ENCODE measurements at places on chromosomes 7 and 10. TPM values are rescaled to one million over a fixed set of nuclear protein-coding genes. Genes with fewer than 3 reads are reported as not detected.

The MINDY4 gene
- 11.0 TPM for total RNA-seq

The CHN2 gene
- total RNA-seq: 0.32 TPM

The AS3MT gene
- total RNA-seq: 5.2 TPM

The CRTAC1 gene
- total RNA-seq: not detected

The GSTK1 gene
- 69.1 TPM for total RNA-seq

The CNPY1 gene
- not detected for total RNA-seq

The PNLIP gene
- total RNA-seq: not detected

The SUN3 gene
- total RNA-seq: not detected

The SFRP5 gene
- not detected for total RNA-seq

The PDGFA gene
- 43.2 TPM for total RNA-seq

The GPR22 gene
- not detected for total RNA-seq

The GSTO1 gene
- 156 TPM for total RNA-seq

The SBDS gene
- 108 TPM for total RNA-seq

- DNase-seq: peak; percentile 28
These were observed 60.4 kb upstream of the KCNIP2 start for GRCh38 chr10:101903827-101904550.

GRCh38 chr7:28192786-28193585 is 12.4 kb upstream of the JAZF1 start:
- no peak for DNase-seq

- no peak for DNase-seq
These were observed 258.7 kb upstream of the SLC26A5 start for GRCh38 chr7:103704701-103705100.

DNA sequence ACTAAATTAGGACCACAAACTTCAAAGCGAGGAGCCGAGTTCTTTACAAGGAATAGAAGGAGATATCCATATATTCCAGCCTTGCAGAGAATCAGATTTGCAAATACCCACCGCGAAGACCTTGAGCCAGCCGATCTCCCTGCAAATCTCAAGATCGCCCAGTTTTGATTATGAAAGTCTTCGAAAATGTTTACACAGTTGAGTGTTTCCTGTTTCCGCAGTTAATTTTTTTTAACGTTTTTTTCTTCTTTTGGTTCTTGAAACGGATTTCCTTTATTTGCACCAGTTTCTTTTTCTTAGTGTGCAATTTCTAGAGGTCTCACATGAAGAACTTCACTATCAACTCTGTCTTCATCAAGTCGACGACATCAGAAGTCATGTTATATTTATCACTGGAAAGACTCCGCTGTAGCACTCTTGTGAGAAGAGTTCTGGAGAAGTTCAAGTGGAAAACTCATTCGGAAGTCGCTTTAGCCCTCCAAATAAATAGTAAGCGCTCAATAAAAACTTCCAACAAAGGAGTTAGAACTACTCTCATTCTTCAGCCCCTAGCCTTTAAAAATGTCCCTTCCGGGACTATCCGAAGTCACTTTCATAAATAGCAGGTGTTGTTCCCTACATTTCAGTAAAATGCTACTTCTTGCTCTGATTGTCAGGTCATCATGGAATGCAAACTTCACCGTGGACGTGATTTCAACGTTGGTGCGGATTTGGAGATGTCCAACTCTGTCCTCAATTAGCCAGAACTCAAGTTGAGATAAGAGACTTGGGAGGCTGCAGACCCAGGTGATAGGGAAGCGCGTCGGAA is 11.9 kb upstream of the SPAG6 start:
- no peak for DNase-seq

DNA sequence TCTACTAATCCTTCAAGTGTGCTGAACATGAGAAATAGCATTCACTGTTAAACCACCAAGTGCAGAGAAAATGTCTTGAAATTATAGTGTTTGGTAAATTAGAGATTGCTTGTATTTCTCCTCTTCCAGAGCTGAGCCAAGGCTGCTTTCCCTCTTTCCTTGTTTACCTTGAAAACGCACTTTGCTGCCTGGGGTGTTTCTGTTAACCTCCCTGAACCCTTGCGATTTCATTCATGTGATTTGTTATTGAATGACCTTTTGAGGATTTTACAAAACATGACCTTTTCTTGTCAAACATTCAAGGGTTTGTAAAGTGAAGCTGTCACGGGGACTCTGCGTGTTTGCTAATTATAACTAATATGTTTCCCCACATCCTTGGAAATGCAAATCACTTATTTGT is 169.4 kb downstream of the LRMDA start:
- no peak for DNase-seq

GRCh38 chr7:157433628-157434027 is 96.8 kb downstream of the DNAJB6 start:
- no peak for DNase-seq

DNA sequence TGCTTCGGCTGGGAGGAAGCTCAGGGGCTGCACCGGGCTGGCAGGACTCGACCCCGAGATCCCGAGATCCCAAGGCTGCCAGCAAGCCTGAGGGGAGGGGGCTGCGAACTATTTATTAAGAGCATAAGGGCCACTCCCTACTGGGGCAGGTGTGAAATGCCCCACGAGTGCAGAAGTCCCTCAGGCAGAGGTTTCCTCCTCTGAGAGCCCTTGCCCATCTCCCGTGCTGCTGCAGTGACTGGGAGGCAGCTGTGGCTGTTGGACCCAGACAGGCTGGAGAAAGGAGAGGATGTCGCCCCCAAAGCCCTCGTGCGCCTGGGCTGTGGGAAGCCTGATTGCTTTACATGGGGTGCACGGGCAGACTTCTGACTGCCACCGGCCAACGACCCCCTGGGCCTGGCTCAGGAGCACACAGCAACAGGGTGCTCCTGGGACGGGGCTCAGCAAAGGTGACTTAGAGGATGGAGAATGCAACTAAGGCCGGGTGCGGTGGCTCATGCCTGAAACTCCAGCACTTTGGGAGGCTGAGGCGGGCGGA is 39.8 kb downstream of the RGS10 start:
- no peak for DNase-seq

- no peak for DNase-seq
These were observed 45.9 kb upstream of the DRGX start for GRCh38 chr10:49441488-49442476.

DNA sequence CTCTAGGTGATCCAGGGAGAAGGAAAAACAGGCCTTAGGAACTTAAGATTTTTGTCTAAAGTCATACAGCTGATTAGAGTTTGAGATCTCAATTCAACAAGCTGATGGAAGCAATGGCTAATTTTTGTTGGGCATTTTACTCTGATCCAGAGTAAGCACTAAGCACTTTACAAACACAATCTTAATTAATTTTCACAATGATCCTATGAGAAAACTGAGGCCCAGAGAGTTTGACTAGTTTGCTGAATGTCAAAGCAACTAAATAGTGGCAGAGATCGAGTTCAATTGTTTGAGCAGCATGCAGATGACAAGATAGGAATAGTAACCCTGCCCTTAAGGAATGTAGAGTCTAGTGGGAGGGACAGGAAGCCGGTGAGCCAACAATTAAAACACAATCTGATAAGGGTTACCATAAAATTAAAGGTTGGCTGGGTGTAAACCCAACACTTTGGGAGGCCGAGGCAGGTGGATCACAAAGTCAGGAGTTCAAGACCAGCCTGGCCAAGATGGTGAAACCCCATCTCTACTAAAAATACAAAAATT is 13.5 kb upstream of the RPEL1 start:
- no peak for DNase-seq

GRCh38 chr7:69873512-69873911 is 275.2 kb downstream of the AUTS2 start:
- DNase-seq: no peak

GRCh38 chr7:114784746-114785145 is 137.1 kb upstream of the MDFIC start:
- no peak for DNase-seq

- DNase-seq: no peak
These were observed 1.5 kb downstream of the ARHGAP21 start for GRCh38 chr10:24722131-24722675.

- no peak for DNase-seq
These were observed 24.3 kb upstream of the EMX2 start for GRCh38 chr10:117518246-117518645.

- peak; percentile 62 for DNase-seq
These were observed 1.4 kb downstream of the CCNJ start for GRCh38 chr10:96044736-96045135.

DNA sequence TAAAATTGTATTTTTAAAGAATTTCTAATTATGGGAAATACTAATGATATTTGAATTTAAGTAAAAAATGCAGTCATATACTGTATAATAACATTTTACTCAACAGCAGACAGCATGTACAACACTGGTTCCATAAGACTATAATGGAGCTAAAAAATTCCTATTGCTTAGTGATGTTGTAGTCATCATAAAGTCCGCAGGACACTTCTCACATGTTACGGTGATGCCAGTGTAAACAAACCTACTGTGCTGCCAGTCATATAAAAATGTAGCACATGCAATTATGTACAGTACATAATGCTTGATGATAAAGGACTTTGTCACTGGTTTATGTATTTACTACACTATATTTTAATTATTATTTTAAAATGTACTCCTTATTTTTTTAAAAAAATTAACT is 629.3 kb downstream of the IPMK start:
- DNase-seq: no peak

DNA sequence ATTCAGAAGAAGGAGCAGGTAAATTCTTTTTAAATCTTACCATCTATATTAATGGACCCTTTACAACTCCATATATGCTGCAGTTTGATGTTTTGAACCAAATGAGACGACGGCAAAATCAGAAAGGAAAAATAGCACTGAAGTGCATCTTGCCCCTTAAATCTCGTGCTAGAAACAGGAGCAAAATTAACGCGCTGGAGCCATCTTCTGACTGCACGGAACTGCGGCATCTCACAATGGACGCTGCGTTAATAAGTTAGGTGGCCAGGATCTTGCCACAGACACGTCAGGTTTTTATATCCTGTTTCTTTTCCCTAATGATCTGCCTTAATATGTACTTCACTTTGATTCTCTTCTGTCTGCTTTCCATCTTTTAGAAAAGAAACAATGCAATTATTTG is 354.5 kb downstream of the TFEC start:
- DNase-seq: peak; percentile 60

GRCh38 chr10:118407777-118408176 is 65.7 kb upstream of the FAM204A start:
- DNase-seq: no peak

GRCh38 chr7:133509822-133510221 is 256.9 kb downstream of the EXOC4 start:
- no peak for DNase-seq

DNA sequence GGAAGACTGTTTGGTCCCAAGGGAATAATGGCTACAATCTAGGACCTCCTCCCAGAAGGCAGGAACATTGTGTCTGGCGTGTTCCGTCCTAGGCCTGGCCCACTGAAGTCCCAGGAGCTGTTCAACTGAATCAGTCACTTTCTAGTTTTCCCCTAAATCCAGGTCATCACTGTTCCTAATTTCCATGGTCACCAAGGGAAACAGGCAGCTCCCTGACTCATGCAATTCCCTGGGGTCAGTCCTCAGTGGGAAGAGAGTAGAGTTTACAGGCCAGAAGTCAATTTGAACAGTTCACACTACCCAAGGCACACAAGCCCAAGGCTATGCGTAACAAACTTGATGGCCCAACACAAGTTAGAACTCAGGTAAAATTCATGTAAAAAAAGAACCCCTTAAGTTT is 44.0 kb downstream of the CREB3L2 start:
- no peak for DNase-seq

GRCh38 chr7:70392877-70393435 is 739.0 kb upstream of the GALNT17 start:
- DNase-seq: no peak
